Activated CD4-positive, alpha-beta T cell treated with anti-CD3 and anti-CD28 coated beads for 24 hours (primary cell): ENCODE measurements at places on chromosomes 2 and 18.

DNA sequence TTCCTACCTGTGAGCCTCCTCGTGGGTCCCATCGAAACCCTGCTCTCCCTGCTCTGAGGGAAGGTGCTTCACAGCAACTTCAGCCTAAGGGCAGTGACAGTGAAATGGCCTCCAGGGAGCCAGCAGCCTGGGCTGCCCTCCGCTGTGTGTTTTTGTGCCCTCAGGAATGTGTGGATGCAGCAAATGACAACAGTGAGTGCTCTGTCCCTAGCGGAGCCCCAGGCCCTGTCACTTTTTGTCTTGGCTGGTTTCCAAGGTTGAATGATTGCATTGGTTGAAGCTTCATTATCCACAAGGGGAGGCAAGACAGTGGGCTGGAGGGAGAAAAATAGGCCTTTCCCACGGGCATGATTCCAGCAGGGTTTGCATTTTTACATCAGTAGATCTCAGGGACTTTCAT is 42.9 kb downstream of the STON1 start:
- no peak for DNase-seq

DNA sequence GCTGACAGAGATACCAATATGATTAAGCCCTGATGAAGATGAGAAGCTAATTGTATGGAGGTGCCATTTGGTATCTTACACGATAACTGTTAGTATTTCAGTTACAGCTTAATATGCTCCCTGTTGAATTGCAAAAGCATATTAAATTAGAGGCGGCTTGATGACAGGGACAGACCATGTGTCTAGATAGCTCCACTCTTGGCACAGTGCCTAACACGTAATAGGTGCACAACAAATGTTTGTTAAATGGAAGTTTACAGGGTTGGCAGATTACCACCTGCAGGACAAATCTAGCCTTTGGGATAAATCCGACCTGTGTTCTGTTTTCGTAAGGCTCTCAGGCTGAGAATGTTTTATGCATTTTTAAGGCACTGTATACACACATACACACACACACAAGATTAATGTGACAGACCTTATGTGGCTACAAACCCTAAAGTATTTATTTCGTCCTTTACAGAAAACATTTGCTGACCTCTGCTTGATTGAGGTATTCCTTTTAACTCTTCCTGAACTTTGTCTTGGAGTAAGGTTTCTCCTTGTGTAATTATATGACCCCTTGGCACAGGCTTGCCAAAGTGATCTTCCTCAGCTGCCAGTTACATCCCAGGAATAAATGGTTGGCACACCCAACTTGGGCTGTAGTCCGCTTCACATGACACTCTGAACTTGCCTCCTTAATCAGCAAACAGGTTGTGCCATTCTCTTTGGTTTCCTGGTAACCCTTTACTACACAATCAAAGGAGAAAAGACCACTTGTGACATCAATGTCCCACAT is 348.9 kb downstream of the HRH4 start:
- no peak for DNase-seq

DNA sequence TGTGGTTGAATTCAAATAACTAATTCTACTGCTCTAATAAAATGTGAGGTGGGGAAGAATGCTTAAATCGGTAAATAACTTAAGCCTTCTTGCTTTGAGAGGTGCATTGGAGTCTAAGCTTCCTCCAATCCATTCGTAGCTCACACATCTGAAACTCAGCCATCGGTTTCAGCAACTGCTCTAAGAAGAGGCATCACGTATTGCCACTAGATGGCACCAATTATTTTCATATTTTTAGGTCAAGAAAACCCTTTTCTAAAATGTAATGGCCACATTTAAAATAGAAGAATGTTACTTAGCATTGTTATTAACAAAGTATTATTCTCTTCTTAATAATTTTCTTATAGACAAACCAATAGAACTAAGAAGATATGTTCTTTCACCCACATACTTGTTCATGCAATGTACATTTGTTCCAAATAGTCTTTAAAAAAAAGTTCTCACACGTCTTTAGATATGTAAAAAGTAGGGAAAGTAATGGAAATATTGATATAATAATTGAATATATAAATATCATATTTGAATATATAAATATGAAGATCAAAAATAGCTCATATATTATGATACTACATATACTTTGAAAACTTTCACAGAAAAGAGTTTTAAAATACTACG is 229.8 kb downstream of the CCDC178 start:
- DNase-seq, result no peak

GRCh38 chr18:11688972-11689668 is at the start of gene GNAL:
Gene GNAL (plus strand): TSS chr18:11689264. CDS start chr18:11689564, 300 bp downstream.
- peak; percentile 46 for DNase-seq

GRCh38 chr18:58806826-58807714 is 57.6 kb upstream of the ZNF532 start:
- DNase-seq, result no peak

GRCh38 chr18:79973517-79973916 is 9.1 kb downstream of the HSBP1L1 start:
- DNase-seq, result no peak

DNA sequence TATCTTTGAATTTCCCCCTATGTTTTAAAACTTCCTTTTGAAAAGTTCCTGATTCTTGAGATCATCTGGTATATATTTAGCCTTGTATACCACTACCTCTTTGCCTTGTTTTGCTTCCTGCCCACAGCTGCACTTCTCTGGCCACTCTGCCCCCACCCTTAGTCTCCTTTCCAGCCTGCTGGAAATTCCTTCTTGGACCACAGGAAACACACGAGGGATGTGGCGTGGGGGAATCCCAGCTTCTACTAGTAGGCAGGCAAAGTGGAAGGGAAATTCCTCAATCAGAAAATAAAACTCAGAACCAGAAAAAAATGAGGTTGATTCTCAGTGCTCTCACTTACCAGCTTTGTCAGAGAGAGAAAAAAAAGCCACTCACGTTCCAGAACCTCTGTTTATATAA is 13.4 kb downstream of the IL18RAP start:
- DNase-seq, result no peak

DNA sequence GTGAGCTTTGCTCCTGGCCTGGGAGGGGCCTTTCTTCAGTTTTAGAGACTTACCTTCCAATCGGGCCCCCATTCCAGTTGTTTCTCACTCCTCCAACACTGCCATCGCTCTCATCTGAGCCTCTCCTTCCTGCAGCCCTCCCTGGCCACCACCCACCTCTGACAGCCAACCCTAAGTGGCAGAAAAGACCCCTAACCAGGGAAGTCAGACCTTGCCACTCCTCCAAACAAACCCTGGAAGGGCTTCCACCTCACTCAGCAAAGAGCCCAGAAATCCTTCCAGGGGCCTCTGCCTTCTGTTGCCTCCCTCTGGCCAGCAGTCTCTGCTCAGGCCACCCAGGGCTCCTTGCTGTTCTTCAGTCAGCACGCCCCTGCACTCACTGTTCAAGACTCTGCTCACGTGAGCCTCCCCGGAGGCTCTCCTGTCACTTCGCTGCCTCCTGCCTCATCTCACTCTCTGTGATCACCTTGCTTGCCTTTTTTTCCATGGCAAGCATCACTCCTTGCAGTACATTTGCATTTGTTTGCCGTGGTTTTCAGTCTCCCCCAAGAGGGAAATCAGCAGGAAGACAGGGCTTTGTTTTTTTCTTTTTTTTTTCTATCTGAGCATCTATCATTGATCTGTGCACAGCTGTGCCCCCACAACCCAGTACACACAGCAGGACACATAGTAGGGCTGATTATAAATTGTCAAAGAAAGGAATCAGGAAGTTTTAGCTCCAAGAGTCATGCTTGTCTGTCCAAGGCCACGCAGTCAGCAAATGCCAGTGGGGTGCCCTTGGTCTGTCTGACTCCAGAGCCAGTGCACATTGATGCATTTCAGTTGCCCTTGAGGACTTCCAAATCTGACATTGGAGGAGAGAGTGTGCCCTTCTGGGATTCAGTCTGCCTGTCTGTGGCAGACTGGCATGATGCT is 83.9 kb downstream of the INHBB start:
- no peak for DNase-seq

GRCh38 chr2:162473986-162474385 is 130.1 kb downstream of the GCA start:
- DNase-seq, result no peak

GRCh38 chr18:54918060-54918459 is 41.2 kb downstream of the CCDC68 start:
- DNase-seq, result no peak

DNA sequence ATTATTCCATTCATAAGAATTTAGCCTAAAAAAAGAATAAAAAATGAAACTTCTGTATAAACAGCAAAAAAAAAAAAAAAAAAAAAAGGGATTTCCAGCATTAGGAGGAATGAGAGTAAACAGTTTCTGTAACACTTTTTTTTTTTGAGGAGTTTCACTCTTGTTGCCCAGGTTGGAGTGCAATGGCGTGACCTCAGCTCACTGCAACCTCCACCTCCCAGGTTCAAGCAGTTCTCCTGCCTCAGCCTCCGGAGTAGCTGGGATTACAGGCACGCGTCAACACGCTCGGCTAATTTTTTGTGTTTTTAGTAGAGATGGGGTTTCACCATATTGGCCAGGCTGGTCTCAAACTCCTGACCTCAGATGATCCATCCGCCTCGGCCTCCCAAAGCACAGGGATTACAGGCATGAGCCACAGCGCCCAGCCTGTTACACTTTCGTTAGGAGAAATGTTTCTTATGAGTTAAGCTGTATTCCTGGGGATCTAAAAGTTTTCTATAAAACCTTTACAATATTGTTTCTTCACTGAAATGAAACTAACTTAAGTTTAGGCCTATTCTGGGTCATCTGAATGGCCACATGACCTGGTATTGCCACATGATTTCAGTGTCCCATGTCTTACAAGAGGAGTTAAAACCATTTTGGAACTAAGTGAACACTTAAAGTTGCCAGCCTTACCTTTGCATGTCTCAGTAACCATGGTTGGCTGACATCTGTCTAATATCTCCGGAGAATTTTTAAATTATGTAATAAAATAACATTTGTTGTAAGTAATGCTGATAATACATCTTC is 17.5 kb downstream of the SMAD2 start:
- no peak for DNase-seq

- no peak for DNase-seq
Measured at GRCh38 chr2:233447506-233448219, 93.4 kb downstream of the DGKD start.

DNA sequence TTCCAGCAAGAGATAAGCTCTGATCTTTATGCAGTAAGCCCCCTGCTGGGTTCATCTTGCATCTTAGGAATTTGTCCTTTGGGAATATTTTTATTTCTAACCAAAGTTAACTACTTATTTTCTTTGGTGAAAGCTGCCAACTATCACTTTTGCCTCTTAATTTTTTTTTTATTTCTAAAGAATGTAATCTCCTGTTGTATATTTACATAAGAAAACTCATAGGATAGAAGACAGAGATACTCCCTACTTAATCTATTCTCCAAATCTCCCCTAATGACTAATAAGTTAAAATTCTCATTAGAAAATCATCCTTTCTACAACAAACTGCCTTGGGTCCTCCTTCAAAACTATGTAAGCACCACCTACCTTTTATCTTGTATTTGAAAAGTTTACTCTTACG is 612.2 kb upstream of the SLC39A10 start:
- no peak for DNase-seq

GRCh38 chr2:102061962-102062795 is 70.4 kb downstream of the IL1R2 start:
- DNase-seq, result peak; percentile 18

DNA sequence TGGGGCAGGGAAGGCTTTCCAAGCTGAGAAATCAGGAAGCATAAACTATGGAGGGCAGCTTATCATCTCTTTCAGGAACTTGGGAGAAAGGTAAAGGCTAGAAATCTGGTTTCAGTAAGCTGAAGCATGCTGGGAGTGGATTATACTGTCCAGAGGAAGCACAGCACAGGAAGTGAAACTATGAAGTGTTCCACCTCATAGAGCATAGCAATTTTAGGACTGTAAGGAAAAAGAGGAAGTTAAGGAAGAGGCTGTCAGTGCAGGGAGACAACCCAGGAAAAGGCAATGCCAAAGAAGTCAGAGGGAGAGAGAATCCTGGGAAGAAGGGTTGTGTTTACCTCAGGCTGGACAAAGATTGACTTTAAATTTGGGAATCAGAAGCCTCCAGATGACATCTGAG is 51.9 kb downstream of the EFEMP1 start:
- DNase-seq, result no peak

- DNase-seq, result no peak
Measured at GRCh38 chr2:209600341-209601171, 171.1 kb upstream of the UNC80 start.

DNA sequence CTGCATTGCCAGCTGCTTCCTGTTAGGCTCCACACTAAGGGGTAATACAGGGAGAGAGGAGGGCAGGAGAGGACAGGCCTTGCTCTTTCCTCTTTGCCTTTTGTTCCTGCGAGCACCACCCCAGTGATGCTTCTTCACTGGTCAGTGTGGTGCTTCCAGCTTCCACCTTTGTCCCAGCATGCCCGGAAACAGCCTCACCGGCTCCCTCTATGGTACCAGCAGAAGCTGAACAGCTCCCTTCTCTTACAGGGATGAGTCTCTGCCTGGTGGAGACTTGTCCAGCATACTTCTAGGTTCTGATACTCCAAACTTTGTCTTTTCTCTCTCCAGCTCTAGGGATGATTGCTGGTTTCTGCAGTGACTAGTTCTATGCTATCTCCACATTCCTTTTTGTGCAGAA is 413.3 kb downstream of the TSN start:
- no peak for DNase-seq

DNA sequence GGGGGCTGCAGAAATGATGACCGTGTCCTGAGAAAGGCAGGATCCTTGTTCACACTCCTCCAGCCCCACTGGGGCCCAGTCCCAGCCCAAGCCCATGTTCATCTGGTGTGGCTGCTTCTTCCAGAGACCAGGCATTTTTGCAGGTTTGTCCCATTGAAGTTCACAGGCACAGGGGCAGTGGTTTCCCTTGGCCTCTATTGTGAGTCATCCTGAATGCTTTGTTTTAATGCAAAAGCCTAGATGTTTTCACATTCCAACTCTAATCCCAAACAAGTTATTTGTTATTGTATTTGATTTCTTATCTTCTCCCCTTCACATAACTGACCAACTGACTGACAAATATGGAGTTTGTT is 426.4 kb upstream of the ID2 start:
- DNase-seq, result no peak

DNA sequence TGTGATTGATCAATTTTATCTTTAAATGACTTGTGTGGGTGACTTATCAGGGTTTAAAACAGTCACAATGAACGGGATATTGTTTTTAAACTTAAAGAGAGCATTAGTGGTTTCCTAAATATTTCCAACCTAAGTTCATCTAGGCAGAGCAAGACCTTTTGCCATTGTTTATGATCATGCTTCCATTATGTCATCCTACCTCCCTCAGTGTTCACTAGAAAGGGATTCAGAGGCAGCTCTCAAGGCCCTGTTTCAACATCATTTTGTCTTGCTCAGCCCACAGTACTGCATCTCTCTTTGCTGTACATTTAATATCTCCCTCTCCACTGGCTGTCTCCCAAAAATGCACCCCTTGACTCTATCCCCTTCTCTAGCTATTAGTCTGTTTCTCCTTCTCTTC is 21.5 kb upstream of the PELI1 start:
- DNase-seq, result no peak

- DNase-seq, result no peak
Measured at GRCh38 chr2:104402825-104403224, 451.1 kb upstream of the POU3F3 start.

GRCh38 chr2:58762176-58762781 is 521.2 kb upstream of the FANCL start:
- no peak for DNase-seq
